ENCODE measurements at places on chromosomes 5 and 9.
A peak's percentile ranks its signal among the peaks of the same experiment; 100 is the strongest.

GRCh38 chr9:108182950-108183381 is 672.8 kb downstream of the ACTL7B start:
- no peak for DNase-seq

DNA sequence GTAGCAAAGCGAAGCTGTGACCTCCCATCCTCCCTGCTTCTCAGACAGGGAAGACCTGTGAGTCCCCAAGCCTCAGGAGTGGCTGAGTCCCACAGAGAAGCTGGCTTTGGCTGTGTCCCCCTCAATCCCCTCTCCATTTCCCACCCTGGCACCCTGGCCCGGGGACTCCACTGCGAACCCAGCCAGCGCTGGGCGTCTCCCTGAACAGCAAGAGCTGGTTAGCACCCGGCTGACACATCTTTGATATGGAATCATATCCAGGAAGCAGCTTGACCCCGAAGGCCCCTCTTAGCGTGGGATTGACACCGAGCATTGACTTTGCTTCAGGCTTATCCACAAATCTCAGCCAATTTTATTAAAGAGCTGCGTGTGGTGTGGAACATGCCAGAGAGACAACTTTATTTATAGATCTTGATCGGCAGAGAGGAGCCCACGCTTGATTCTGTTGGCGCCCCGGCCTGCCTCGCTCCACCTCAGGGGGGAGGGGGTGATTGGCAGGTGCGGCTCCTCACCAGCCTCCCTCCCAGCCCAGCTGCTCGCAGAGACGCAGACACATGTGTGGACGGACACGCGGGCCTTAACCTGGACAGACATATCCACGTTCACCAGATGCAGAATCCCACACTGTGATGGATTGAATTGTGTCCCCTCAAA is 120.7 kb upstream of the MVB12B start:
- no peak for DNase-seq

- DNase-seq: no peak
Measured at GRCh38 chr5:140362311-140362710, 2.3 kb downstream of the SLC4A9 start.

GRCh38 chr9:111161015-111161415 is 122.7 kb upstream of the LPAR1 start:
- DNase-seq: no peak

DNA sequence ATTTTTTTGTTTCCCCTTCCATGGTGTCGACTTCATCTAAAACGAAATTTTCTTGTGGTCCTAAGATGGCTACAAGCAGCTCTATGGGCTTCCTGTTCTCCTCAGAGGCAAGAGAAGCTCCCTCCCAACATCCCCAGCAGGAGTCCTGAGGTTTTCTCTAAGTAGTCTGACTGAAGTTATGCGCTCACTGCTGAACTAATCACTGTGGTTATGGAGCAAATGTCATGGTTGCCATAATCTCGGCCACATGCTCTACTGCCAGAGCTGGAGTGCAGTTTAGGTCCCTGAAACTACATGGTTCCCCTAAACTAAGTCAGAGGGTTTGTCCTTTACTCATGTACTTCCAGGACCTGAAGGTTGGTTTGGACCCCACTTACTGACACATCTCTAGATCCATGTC is 68.0 kb upstream of the MAMDC2 start:
- DNase-seq: no peak

DNA sequence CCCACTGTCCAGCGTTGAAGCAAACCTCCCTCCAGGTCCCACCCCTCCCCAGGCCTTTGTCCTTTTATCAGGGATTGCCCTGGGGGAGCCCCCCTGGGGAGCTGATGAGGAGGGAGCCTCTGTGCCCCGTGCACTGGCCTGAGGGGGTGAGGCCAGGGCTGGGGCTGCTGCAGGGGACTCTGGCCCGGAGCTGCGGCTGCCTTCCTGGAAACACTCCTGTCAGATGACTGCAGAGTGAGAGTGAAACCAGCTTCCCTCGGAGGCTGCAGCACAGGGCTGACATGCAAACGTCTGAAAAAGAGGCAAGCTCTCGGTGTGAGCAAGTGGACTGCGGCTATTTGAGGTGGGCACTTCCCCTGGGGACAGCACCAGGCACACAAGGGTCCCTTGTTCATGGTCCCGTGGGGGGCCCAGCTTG is 4.6 kb upstream of the TRAF2 start:
- DNase-seq: peak; percentile 82

- no peak for DNase-seq
Measured at GRCh38 chr9:93129691-93130500, 4.2 kb downstream of the NINJ1 start.

- no peak for DNase-seq
Measured at GRCh38 chr9:133512253-133513213, 12.2 kb downstream of the MYMK start.

- DNase-seq: no peak
Measured at GRCh38 chr5:169431386-169431785, 130.4 kb upstream of the SLIT3 start.

DNA sequence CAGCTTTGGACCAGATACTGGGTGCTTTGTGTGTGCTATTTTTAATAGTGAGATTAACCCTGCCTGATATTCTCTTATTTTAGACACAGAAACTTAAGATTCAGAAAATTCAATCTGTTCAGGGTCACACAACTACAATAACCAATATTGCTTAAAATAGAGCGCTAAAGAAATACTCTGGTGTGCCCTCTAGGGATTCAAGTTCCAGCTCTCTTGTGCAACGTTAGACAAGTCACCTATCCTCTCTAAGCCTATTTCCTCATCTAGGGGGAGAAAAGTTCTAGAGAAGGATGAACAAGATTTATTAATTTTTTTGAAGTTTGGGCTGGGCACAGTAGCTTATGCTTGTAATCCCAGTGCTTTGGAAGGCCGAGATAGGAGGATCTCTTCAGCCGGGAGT is 2.1 kb upstream of the SCAI start:
- no peak for DNase-seq

DNA sequence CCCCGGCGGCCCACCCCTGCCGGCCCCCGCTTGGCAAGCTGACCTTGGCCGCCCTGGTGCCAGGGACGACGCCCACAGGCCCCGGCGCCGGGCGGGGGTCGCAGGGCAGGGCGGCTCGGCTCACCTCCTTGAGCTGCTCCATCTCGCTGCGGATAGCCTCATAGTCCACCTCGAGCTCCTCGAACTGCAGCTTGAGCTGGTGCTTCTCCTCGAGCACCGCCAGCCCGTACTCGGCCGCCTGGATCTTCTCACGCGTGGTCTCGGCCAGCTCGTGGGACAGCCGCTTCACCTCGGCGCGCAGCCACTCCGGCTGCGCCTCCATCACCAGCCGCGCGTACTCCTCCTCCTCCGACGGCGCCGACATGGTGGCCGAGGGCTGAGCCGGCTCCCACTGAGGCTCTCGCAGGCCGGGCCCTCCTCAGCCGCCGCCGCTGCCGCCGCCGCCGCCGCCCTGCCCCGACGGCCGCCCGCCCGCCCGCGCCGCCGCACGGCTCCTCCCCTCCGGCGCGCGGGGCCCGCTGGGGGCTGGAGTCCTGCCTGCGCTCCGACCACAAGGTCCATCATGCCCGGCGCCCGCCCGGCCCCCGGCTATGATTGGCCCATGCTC is at the start of gene BICD2:
TSS of gene BICD2 (minus strand) at position 453 of the 607 bp plus-strand sequence. CDS start at position 364, 89 bp downstream.
- DNase-seq: no peak

- no peak for DNase-seq
Measured at GRCh38 chr5:105782501-105782900, 1888.2 kb downstream of the EFNA5 start.

GRCh38 chr5:33857037-33857436 is 34.8 kb downstream of the ADAMTS12 start:
- DNase-seq: no peak

- no peak for DNase-seq
Measured at GRCh38 chr5:6396836-6397535, 18.6 kb upstream of the MED10 start.

GRCh38 chr5:75236322-75237316 is at the start of gene ANKRD31:
TSS of gene ANKRD31 (minus strand) at chr5:75236878. CDS start at chr5:75236686, 192 bp downstream.
- peak; percentile 83 for DNase-seq

DNA sequence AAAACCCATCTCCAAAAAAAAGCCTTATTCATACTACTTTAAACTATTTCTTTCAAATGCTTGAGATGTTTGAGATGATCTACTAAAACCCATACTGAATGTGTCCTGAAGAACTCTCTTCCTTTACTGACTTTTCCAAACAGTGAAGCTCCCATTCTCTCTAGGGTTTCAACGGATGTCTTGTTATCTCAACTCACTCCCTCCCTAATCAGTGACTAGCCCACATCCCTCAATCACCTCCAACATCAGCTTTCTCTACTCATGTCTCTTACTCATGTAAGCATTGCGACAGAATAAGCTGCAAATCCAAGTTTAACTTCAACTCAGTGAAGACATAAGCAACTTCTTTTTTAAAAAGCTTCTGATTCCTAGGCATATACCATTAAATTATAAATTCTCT is 42.1 kb downstream of the WDR41 start:
- no peak for DNase-seq

- DNase-seq: peak; percentile 33
Measured at GRCh38 chr5:57172466-57173318, 1.2 kb upstream of the GPBP1 start.

GRCh38 chr9:121321016-121321503 is 49.0 kb downstream of the STOM start:
- no peak for DNase-seq

DNA sequence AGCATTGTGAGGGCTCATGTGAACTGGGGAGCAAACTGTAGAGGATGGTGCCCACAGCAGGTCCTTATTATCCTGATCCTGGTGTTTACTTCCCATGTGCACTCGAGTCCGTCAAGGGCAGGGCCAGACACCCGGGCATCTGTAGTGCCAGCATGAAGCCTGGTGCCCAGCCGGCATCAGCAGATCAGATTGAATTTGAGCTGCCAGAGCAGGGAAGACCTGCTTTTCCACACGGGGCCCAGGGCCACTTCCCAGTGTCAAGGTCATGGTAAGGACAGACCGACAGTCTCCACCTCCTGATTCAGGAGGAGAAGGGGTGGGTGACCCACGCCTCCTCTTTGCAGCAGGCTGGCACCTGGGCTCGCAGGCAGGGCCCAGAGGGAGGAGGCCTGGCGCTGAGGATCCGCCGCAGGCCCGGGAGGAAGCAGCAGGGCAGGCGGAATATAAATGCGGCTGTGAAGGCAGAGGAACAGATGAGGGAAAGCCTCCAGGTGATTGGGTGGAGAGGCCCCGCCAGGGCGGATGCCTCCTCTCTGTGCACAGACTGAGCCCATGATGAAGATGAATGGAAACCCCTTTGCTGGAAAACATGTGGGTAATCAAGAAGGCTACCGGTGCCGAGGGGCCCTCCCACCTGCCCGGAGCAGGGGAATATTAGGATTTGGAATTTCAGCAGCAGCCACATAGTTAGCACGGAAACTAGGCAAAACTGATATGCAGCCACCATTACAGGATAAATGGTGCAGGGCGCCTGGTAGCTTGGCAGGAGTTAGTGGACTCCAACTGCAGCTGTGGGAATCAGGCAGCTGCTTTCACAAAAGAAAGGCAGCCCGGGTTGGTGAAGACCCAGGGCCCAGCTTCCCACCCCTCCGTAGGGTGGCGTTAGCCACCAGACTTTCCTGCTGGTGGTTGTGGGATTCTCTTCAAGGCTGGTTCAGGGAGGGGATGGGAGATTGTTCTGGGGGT is 114.9 kb downstream of the GAPVD1 start:
- DNase-seq: no peak

GRCh38 chr5:43236653-43237355 is 44.8 kb downstream of the NIM1K start:
- DNase-seq: no peak

DNA sequence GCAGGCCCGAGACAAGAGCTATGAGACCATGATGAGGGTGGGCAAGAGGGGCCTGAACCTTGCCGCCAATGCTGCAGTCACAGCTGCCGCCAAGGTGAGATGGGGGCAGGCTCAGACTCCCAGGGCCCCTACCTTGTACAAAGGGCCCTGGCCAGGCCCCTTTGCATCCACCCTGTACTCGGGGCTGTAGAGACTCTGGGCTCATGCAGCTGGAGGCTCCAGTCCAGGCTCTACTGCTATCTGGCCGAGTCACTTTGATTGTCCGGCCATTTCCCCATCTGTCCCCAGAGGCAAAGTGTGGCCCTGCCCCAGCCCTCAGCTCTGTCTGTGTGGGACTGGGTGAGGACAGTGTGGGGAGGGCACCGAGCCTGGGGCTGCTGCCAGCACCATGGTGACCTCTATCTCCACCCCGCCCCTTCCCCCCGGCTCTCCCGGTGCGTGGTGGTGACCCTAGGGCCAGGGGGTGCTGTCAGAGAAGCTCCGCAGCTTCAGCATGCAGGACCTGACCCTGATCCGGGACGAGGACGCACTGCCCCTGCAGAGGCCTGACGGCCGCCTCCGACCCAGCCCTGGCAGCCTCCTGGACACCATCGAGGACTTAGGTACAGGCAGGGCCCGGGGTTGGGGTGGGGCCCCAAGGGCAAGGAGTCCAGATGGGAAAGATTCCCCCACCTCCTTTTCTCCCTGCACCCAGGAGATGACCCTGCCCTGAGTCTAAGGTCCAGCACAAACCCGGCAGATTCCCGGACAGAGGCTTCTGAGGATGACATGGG is 6.1 kb downstream of the REEP2 start:
- DNase-seq: no peak

DNA sequence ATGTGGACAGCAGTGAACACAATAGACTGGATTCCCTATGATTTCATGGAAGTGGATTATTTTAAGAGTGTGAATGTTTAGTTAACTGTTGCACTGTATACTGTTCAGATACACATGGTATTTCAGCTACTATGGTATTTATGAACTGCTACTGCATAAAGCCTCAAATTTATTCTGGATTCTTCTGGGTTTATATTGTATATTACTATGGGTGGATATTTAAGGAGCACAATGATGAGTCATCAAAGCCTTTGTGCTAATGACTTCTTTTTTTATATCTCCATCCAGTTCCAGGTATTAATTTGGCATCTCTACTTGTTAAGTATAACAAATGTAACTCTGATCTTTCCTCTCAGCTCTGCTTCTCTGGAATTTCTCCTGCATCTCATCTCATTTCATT is 6.8 kb downstream of the KDM4C start:
- DNase-seq: no peak

- DNase-seq: no peak
Measured at GRCh38 chr5:81629986-81630385, 120.9 kb downstream of the SSBP2 start.

- DNase-seq: no peak
Measured at GRCh38 chr9:77677957-77678535, 29.9 kb upstream of the GNA14 start.

- DNase-seq: no peak
Measured at GRCh38 chr5:172411484-172412072, 42.7 kb downstream of the SH3PXD2B start.
